ENCODE measurements at places on chromosomes 1 and 21.

- DNase-seq = no peak
Observed at GRCh38 chr1:53995683-53996082, 22.3 kb downstream of the LDLRAD1 start.

- DNase-seq = peak; percentile 76
Observed at GRCh38 chr1:40708750-40709099, 17.2 kb downstream of the NFYC start.

DNA sequence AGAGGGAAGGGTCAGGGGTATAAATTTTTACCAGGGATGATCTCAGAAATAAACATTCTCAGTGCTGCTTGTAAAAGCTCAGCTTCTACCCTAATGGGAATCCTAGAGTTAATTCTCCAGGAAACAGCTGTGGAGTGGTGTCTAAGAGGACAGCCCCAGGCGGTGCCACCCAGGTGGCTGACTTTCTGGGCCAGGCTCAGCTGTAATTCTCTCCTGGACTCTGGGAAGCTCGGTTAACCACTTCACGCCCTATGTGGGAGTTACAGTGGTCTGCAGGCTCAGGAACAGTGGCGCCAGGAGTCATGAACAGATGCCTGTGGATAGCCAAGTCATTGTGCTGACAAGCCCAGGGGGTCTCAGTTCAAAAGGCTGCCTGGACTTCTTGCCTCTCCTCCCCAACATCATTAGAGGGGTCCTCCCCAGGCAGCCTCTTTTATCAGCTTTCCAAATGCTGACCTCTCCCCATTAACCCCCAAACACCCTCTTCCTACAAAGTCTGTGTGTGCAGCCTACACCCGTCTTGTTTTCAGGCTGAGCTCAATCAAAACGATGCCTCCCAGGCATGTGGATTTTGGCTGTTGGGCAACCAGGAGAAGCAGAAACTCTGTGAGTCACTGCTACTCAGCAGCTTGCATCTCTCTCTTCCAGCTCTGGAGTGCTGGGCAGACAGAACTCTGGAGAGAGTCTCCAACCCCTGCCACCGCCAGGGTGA lies 1.2 kb downstream of the HHIPL2 start:
- DNase-seq = no peak

DNA sequence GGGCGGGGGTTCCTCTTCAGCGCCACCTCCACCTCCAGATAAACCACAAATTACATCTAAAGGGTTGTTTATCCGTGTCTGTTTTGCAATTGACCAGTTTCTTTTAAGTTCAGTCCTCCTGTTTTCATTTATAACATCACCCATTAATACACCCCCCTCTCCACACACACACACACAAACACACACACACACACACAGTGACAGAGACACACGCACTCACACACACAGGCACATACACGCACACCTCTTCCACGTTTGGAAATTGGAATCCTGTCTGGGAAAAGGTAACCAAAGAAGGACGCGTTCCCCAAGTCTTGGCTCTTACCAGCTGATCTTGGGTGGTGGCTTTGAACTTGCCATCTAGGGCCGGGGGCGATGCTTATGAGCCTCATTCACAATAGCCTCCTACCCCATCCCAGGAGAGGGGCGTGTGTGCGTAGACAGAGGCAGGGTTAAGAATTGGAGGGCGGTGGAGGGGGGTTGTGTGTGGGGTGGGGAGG lies 442 bp upstream of the CSMD2 start:
- DNase-seq = no peak

DNA sequence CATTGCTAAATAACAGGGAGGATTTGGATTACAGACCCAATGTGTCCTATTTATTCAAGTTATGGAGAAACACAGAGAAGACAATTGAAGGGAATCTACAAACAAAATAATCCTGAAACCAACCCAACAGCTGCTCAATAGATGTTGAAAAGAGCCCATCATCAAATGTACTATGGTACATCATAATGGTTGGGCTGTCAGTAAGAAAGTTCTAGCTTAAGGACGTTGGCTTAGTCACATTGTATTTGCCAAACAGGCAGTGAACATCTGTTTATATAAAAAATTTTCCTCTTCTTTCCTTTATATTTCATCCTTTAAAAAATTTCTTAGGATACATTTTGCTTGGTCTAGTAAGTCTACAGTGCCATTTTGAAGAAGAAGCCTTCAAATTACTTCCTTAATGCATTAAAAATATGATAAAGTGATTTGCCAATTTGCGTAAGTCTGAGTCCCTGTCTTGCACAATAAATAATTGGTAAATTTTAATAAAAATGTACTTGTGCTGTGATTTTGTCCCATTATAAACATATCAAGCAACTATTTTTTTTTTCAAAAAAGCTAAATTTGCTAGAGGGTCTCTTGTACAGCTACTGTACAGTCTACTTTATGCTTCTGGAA lies 14.4 kb downstream of the MAP3K7CL start:
- no peak for DNase-seq

DNA sequence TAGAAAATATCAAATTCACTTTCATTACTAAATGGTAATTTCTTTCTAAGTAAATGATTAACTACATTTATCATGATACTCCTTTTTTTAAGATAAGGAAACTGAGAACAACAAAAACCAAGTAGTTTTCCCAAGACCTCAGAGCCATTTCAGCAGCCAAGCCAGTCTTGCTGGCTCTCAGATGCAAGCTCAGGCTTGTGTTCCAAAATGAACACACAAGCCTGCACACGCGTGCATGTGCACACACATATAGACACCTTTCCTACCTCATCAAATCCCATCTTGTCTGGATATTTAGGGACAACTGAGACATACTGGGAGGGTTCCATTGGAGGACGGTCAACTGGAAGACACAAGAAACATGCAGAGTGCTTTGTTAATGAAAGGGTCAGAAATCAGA lies 83.0 kb downstream of the COLGALT2 start:
- DNase-seq = no peak

- DNase-seq = no peak
Observed at GRCh38 chr1:203100516-203100869, 14.7 kb upstream of the MYOG start.

DNA sequence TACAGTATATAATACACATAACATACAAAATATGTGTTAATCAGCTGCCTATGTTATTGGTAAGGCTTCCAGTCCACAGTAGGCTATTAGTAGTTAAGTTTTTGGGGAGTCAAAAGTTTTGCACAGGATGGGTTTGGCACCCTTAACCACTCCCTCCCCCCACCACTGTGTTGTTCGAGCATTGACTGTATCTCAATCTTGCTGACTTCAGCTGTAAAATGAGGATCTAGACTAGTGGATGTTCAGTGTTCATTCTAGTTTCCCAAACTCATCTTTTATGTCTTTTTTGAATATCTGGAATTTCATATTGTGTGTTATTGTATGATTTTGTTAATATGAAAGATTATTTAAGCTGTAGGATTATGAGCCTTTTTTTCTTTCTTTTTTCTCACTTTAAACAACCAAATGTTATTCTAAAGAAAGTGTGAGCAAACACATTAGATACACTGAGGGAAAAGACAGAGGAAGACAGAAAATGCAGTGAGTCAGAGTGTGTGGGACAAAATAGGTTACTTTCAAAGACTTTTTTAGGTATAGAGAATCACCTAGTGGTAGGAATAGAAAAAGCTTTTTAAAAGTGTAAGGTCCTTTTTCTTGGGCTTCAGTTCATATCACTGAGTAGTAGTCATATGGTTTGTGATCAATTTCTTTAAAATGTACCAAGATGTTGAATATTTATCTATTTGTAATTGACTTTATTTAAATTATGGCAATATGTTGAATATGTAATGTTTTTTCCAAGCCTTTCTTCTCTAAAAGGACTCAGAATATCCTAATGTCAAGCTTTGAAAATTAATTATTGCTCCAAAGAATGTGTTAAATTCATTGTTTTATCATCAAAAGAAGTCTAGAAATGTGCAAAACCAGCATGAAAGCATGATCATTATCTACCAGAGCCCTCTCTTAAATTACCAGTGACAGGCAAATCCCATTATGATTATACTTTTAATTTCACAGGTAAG lies 17.9 kb upstream of the CENPF start:
- DNase-seq = peak; percentile 14

DNA sequence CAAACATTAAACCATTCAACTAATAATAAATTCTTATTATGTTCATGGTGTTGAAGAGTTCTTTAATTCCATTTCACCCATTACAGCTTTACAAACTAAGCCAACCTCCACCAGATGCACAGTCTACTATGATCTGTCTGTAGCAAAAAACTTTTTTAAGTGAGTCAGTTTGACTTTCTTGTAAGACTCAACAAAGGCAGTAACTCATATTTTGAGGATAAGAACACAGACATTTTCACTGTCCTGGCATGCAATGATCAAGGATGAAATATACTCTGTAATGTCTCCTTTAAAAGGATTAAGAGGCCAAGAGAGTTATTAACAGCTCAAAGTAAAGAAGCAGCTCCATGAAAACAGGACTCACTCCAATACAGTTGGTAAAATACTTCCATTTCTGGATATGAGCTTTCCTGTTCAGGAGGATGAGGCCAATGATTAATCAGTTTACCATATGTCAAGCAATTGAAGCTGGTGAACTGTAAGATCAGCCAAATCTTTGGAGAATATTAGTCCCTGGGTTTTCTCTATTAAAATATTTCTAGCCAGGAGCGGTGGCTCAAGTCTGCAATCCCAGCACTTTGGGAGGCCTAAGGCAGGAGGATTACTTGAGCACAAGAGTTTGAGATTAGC lies 20.6 kb downstream of the XKR8 start:
- no peak for DNase-seq

GRCh38 chr1:214709241-214709640 lies 106.2 kb downstream of the CENPF start:
- DNase-seq = no peak

DNA sequence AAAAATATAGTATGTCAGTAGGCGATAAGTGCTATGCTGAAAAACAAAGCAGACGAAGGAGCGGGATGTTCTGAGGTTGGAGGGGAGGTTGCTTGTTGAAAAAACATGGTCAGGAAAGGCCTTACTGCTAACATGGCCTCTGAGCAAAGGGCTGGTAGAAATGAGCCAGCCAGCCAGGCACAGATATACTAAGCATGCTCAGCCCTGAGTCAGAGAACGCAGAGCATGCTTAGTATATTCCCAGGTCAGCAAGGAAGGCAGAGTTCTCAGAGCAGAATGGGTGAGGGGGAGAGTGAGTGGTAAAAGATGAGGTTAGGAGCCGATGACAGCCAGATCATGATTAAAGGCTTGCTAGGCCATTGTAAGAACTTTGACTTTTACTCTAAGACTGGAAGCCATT lies 36.7 kb downstream of the ZBTB40 start:
- no peak for DNase-seq

DNA sequence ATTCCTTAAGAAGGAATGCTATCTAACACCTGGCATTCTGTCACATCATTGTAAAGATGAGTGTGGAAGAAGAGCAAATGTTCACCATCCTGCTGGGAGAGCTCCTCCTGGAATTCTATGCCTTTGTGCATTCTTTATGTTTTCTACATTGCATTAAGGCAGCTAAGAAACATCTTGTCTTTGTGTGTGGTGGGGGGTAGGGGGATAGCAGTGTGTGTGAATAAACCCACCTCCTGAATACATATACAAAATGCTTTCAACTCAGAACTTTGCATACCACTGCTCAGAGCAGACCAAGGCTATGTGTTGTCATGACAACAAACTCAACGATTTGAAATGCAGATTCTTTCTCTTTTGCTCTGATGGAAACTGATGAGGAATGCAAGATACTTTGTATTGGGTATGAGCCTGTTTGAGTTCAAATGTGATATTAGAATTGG lies 193.6 kb upstream of the KAZN start:
- DNase-seq = no peak

GRCh38 chr1:195520757-195521156 lies 1087.5 kb downstream of the KCNT2 start:
- no peak for DNase-seq

GRCh38 chr1:230907472-230908205 lies 39.3 kb upstream of the C1orf198 start:
- DNase-seq = no peak

DNA sequence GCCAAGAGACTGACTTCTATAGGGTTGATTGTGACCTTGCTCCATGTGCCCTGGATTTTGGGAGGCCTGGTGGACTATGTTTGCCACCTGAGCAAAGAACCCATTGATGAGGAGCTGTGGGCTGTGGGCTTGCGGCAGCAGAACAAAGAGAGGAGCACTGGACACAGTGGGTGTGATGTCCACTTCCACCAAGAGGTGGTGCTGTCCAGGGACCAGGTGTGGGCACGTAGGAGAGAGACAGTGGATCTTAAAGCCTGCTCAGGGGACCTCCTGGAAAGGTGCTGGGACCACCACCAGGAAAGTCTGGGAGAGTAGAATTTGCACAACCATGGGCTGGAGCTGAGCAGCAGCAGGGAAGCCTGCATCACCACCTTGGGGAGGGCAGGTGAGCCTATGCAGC lies 106.7 kb upstream of the ETS2 start:
- no peak for DNase-seq

DNA sequence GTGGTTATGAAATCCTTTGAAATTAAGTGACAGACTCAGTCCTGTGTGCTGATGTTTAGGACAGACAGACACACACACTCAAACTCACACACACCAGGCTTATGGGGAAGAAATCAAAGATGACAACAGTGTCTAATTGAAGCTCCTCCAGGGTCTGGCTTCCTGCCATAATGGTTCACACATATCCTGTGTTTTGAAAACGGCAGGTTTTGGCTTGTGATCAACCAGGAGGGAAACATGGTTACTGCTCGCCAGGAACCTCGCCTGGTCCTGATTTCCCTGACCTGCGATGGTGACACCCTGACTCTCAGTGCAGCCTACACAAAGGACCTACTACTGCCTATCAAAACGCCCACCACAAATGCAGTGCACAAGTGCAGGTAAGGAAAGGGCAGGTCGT lies 4.6 kb downstream of the MTARC1 start:
- DNase-seq = no peak

DNA sequence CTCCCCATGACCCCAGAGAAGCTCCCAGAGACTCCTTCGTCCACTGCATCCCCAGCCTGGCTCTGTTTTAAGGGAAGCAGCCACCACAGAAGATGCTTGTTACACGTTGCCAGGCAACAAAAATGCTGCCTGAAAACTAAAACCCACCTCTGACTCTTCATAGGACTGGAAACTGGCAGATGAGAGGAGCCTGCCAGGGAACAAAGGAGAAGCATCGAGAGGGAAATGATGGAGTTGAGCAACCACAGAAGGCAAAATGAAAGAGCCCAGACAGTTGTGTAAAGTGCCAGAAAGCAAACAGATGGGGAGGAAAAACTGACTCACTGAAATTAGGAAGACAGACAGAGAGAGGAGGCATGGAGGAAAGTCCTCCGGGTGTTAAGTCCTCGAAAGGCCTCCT lies 118.4 kb downstream of the KCNN3 start:
- peak; percentile 95 for DNase-seq

- no peak for DNase-seq
Observed at GRCh38 chr1:222910699-222911098, 95.9 kb downstream of the DISP1 start.

- DNase-seq = peak; percentile 37
Observed at GRCh38 chr1:147717051-147717705, 43.2 kb downstream of the GJA5 start.

GRCh38 chr1:42983693-42984092 lies 25.0 kb upstream of the SLC2A1 start:
- DNase-seq = no peak

GRCh38 chr1:147748676-147749350 lies 11.6 kb downstream of the GJA5 start:
- no peak for DNase-seq
